ENCODE measurements at places on chromosomes 2 and 18.
A peak's percentile ranks its signal among the peaks of the same experiment; 100 is the strongest.

DNA sequence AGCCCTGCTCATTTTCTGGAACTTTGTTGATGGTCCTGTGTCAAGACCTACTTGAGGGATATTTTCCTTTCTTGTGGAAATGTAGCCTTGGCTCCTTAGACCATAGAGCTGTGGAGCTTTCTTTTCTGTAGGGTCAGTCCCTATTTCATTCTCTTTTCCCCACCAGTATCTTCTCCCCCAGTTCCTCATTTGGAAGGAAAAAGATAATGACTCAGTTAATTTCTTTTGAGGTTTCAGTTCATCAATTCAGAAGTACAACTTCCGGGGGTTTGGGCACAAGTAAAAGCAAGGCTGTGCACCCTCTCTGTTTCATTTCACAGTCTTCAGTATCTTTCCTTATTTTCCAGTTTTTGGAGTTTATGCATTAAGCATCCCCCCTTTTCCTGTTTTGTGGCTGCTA lies 70.7 kb downstream of the CDC42EP3 start:
- no peak for DNase-seq

DNA sequence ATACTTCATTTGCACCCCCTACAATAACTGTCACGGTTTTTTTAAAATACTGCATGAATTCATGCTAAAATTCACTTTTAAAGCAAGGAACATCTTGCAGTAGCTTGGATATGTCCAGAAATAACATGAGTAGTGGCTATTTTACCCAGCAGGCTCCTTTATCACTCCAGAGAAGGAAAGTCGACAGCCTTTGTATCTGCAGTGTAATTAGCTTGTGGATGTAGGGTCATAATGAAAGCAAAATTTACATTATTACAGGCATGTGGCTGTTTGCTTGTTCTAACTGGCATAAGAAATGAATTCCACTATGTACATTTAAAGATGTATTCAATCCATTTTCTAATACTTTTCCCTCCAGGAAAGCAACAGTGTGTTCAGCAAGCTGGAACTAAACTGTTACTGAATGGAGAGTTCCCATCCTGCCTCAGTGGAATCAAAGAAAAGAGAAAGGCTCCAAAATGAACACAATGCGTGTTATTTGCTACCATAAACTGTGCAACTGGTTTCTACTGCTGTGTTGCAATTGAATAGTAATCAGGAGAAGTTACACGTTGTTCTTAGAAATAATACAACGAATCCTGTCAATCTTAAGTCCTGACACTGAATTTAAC lies 321.2 kb upstream of the VRK2 start:
- no peak for DNase-seq

DNA sequence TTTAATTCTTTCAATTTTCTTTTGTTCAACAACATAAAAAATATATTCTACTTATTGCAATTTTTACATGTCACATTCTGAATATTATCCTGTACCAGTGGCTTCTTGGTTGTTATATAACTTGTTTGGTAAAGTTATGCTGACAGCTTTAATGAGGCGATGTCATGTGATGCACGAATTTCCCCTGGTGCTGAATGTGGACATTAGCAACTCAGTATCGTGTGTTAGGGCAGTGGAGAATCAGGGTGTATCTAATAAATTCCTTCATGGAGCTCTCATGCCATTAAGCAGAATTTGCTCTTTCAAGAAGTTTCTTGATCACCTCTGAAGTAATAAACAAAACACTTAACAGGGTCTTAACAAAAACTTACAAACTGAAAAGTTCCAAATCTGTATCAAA lies 99.6 kb upstream of the DNMT3A start:
- DNase-seq: no peak

DNA sequence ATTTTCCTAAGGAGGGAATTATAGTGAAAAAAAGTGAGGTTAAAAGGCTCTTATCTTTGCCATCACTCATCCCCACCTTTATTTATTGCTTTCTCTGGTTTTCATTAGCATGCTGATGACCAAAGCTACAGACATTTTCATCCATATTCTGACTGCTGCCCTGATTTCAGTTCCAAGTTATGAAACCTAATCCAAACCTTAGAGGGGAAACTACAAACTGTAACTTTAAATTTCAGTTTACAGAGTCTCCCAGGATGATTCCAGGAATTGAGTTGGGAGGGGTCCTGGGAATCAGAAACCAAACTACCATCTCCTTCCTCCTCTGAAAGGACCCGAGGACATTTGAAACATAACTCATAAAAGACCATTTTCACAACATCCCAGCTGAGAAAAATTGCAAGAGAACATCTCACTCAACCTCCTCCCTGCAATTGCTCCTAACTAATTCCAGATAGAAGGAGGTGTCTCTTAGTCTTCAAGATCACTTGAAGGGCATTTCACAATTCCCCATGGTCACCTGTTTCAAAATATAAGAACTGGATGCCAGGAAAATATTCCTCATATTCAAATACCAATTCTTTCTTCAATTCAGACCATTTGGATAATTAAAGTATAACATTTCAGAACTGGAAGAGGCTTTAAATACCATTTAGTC lies 520.6 kb downstream of the TNS1 start:
- no peak for DNase-seq

GRCh38 chr18:70246061-70246466 lies 40.6 kb upstream of the RTTN start:
- DNase-seq: no peak

DNA sequence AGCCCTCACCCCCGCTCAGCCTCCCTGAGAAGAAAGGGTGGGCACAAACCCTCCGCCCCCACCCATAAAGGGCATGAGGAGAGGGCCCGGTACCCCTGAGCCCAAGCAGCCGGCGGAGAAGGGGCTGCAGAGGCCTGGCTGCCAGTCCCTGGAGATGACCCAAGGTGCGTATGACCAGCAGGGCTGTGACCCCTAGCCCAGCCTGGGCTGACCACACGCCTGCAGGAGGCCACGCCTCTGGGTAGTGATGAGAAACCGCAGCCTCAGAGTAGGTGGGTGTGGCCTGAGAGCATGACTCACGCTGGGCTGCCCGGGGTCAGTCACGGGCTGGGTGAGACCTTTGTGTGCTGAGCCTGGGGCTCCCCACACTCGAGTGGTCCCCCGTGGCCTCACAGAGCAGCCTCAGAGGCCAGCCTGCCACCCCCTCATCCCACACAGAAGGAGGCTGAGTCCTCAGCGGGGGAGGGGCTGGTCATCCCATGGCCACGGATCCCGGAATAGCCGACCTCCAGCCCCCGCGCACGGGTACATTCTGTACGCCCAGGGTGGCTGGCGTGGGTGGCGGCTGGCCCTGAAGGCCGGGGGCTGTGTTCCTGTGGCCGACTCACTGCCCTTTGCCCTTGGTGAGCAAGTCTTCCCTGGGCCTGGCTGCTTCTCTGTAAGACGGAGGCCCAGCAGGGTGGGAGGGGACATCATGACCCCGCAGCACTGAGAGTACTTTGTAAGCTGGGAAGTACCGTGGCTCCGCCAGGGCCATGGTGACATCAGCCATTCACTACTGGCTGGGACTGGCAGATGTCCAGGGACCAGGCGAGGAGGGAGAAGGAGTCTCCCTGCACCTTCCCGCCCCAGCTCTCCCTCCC lies 110.8 kb upstream of the OTOS start:
- peak; percentile 91 for DNase-seq

DNA sequence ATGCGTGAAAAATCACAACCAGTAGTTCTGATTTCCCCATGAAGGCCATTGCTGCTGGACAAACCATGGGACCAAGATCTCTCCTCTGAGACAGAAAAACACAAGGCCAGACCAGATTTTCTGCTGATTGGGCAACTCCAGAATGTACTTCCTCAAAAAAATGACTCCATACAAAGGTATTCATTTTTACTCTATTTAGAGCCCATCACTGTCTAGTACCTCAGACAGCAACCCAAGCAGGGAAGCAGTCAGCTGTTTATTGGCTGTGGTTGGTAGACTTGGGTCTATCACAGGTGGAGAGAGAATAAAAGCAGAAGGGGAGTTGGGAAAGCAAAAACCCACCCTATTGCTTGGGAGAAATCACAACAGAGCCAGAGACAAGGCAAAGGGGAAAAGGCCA lies 219.9 kb downstream of the PIK3C3 start:
- peak; percentile 33 for DNase-seq

DNA sequence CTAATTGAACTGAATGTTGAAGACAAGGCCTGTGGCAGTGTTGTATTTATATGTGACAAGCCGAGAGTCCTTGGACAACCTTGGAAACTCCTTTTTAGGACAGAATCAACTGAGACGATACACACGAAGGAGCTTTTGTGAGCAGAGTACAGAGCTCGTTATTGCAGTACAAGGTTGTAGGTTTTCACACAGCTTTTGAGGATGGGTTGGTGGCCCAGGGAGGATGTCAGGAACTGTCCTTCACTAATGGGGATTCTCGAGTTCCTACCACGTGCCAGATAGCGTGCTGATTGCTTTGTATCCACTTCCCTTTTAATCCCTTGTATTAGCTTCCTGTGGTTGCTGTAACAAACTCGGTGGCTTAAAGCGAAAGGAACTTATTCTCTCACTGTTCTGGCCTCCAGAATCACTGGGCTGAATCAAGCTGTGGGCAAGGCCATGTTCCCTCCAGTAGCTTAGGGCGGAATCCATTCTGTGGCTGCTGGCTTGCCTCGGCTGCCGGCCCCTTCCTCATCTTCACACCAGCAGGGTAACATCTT lies 20.2 kb downstream of the INPP4A start:
- DNase-seq: no peak

DNA sequence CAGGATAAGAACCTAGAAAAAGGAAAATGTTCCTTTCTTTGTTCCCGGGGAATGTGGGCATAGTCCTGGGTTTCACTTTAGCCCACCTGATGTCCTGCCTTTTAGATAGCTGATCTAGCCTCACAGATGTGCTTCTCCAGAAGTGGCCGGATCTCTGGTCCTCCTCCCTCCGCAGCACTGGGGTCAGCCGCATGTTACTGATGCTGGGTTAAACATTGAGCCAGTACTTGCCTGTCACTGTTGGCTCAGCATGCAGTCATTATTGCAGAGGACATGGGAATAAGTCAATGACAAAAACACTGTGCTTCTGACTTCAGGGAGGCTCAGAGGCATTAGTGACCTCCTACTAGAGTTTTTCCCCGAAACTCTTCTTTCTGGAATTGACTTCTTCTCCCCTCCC lies 27.6 kb downstream of the NCK2 start:
- DNase-seq: no peak

- no peak for DNase-seq
Measured at GRCh38 chr2:174594456-174594855, 3.1 kb downstream of the WIPF1 start.

- DNase-seq: no peak
Measured at GRCh38 chr18:1464444-1465217, 560.0 kb downstream of the ADCYAP1 start.

DNA sequence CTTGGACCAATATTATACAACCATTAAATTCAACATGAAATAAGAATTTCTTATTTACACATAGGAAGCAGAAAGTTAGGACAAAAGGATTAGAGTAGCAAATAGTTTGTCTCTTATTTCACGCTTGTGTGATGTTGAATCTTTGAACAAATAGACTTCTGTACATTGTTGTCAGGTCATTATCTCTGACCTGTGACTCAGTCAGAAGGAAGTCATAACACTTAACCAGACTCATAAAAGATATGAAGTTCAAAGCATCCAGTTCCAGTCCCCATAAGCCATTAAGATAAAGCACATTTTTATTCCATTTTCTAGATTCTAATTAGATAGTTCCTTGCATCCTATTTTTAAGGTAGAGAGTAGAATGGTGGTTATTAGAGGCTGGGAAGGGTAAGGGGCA lies 130.8 kb downstream of the UPP2 start:
- DNase-seq: no peak

- DNase-seq: no peak
Measured at GRCh38 chr2:111697560-111697959, 186.4 kb downstream of the ANAPC1 start.

- DNase-seq: peak; percentile 18
Measured at GRCh38 chr2:205218056-205218455, 464.2 kb upstream of the NRP2 start.

GRCh38 chr2:18265614-18266586 lies 294.6 kb downstream of the RDH14 start:
- DNase-seq: no peak

- no peak for DNase-seq
Measured at GRCh38 chr2:8506746-8507145, 175.1 kb upstream of the ID2 start.

- no peak for DNase-seq
Measured at GRCh38 chr18:29982218-29982617, 1060.3 kb downstream of the DSC3 start.

DNA sequence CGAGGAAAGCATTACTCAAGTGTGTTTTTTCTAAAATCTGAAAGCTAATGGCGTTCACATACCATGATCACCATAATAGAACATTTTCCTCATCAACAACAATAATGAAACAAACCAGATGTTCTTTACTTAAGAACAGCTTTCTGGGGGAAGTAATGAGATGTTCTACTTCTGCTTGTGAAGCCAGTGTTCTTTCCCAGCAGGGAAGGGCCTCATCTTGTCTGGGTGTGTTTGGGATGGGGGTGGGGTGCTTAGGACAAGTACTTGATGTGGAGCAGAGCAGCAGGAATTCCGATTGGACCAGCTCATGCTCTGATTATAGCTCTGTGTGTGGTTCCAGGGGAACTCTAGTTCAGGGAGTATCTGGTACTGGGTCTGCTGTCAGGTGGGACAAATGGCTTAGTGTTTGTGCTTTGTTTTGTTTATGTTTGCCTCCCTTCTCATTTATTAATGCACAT lies 163.0 kb upstream of the NOSTRIN start:
- DNase-seq: peak; percentile 87
